ENCODE measurements at places on chromosomes 2 and 18. TPM values are rescaled to one million over a fixed set of nuclear protein-coding genes. Genes with fewer than 3 reads are reported as not detected.

GRCh38 chr18:69956057-69956456 lies 8.4 kb upstream of the CD226 start:
- no peak for DNase-seq

- no peak for DNase-seq
Measured at GRCh38 chr2:24117902-24118301, 5.2 kb downstream of the PFN4 start.

GRCh38 chr2:72719416-72719815 lies 106.4 kb downstream of the EXOC6B start:
- DNase-seq = no peak

- no peak for DNase-seq
Measured at GRCh38 chr2:119517433-119517832, 6.8 kb downstream of the SCTR start.

DNA sequence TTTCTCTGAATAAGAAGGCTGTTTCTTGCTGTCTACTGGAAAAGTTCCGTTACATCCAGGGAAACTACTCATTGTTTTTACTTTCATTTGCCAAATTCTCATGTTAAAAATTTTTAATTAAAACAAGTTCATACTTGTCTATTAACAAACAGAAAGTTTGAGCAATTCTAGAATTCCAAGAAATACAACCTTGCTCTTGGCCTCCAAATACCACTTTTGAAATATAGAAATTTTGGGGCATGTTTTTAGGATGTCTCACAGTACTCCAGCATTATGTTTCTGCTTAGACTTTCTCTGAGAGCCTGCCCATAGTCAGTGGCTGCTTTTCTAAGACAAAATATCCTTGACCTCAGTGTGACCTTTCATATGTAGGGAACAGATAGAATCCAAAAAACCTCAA lies 228.7 kb upstream of the RND3 start:
- no peak for DNase-seq

GRCh38 chr2:152432206-152432653 lies 97.3 kb downstream of the FMNL2 start:
- DNase-seq = no peak

DNA sequence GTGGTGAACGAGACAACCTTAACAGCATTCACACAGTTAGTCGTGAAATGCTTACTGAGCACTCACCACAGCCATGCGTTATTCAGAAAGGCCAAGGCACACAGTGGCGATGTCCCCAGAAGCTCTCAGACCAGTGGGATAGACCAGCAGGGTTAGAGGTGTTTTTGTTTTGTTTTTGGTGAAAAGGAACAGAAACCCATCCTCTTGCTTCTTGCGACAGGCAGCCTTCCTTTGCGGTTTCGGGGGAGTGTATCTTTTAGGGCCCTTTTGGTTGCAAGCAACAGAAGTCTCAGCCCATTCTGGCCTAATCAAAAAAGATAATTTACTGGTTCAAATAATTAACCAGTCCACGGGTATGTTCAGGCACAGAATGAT lies 4.7 kb downstream of the GNLY start:
- no peak for DNase-seq

DNA sequence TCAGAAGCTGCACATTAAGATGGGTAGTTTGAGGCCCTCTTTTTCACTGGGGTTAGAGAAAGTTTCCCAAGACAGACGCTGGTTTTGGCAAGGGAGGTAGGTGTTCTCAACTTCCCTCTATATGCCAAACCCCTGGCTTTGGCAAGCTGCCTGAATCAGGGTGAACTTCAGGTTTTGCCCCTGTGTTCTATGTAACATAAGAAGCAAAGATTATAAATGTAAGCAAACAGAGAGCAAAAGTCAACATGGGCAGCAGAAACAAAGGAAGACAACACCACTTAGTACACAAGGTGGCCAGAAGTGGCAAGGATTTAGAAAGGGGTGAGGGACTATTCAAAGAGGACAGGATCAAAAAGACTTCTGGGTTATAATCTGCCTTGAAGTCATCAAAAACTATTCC lies 70.5 kb upstream of the TFCP2L1 start:
- no peak for DNase-seq

- no peak for DNase-seq
Measured at GRCh38 chr2:36812196-36812595, 115.7 kb downstream of the VIT start.

- no peak for DNase-seq
Measured at GRCh38 chr2:231037731-231038482, 584 bp downstream of the C2orf72 start.

- DNase-seq = no peak
Measured at GRCh38 chr18:59455728-59456276, 96.7 kb upstream of the LMAN1 start.

- no peak for DNase-seq
Measured at GRCh38 chr2:42865884-42866881, 73.8 kb upstream of the HAAO start.

DNA sequence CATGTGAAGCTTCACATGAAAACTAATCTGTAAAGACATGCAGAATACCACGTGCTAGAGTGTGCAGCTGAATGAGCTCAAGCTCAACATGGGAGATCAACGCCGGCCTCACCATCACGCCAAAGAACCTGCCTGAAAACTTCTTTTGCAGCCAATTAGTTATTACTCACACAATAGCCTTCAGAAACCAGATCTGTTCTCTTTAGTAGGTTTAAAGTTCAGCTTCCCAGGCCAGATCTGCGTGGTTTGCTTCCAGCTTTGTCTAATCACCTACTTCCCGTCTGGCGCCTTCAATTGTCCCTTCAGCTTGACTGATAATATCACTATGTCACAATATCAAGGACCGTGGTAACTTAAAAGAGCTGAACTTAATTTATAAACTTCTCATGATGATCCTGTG lies 68.0 kb upstream of the ZNF236 start:
- DNase-seq = no peak

GRCh38 chr2:101190747-101191516 lies 39.8 kb upstream of the TBC1D8 start:
- no peak for DNase-seq

- no peak for DNase-seq
Measured at GRCh38 chr2:176999301-176999700, 213.3 kb upstream of the HNRNPA3 start.

GRCh38 chr18:55781481-55781957 lies 193.5 kb upstream of the TCF4 start:
- no peak for DNase-seq

GRCh38 chr2:212034841-212035585 lies 503.6 kb downstream of the ERBB4 start:
- DNase-seq = no peak

DNA sequence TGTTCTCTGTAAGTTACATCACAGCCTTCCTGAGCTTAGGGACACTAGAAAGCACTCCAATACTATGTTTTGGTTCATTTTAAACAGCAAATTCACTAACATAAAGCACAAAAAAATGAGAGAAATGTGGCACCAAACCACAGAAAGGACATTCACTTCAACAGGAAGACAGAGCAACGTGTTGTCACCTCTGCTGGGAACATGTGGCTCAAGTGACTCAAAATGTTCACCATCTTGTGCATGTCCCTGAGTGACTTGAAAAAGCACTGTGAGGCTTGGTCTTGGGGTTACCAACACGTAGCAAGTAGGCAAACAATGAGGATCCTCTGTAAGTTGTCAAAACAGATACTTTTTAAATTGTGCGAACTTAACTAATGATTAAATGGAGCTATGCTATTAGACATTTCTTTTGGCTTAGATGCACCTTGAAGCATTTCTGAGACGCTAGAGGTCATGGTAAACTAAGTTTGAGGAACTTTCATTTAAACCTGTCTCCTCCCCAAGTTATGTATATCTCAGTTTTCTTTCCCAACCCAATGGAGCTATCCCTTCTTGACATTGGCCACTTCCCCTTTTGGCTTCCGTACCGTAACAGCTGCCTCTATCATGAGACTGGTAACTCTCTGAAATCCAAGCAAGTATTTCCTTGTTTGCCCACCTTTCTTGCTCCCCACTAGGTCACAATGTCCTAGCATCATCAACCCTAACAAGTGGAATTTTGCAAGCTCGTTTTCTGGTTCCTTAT lies 14.0 kb upstream of the ST6GAL2 start:
- no peak for DNase-seq

DNA sequence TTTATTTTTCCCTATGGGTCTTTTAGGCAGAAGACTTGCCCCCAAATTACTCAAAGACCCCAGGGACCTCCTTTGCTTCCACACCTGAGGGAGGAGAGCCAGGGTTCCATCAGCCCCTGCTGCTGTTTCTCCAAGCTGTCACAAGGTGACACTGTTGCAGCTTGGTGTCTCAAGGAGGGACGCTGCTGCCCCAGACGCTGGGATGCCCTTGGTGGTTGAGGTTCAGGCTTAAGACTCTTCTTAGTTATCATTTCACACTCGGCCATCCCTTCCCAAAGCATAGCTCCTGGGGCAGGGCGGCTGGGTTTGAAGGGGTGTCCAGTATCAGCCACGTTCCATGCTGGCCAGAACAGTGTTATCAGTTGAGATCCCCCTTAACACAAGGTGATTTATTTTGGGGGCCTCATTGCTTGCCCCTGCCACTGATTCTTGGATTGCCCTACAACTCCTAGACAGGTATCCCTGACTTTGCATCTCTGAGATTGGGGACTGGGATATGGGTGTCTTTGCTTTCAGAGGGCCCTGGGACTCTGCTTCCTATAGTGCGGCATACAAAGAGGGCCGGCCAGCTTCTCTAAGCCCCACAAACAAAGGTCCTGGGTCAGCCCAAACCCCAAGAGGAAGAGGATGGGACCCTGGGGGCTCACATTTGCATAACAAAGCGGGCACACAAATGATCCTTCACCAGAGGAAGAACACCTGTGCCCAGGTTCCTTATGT lies 22.7 kb downstream of the GPR55 start:
- no peak for DNase-seq

DNA sequence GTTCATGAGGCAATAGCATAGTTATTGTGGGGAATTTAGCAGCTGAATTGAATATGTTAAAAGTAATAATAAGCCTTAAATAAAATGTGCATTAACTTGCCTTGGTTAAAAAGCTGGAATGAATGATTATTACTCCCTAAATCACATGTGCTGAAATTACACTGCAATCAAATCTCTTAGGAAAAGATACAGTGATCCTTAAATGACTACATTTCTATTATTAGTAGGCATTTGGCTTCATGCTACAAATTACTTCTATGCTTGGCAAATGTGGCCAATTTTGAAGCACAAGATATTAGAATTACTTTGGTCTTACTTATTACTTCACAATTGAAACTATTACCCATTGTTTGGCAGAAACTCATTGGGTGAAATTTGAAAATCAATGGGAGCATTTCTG lies 5.4 kb downstream of the RND3 start:
- no peak for DNase-seq

DNA sequence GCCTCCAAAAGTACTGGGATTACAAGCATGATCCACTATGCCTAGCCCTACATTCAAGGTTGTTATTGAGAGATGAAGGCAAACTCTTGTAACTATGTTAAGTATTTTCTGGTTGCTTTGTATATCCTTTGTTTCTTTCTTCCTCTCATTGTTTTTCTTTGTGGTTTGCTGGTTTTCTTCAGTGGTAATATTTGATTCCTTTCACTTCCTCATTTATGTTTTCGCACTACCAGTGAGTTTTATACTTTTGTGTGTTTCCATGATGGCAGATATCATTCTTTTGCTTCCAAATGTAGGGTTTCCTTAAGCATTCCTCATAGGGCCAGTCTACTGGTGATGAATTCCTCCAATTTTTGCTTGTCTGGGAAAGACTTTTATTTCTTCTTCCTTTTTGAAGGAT lies 90.2 kb downstream of the NCK2 start:
- DNase-seq = no peak

- no peak for DNase-seq
Measured at GRCh38 chr2:83862600-83862999, 596.5 kb downstream of the SUCLG1 start.

- no peak for DNase-seq
Measured at GRCh38 chr2:10006236-10007161, 36.9 kb upstream of the KLF11 start.

- no peak for DNase-seq
Measured at GRCh38 chr2:231300722-231301076, 94.8 kb upstream of the B3GNT7 start.

DNA sequence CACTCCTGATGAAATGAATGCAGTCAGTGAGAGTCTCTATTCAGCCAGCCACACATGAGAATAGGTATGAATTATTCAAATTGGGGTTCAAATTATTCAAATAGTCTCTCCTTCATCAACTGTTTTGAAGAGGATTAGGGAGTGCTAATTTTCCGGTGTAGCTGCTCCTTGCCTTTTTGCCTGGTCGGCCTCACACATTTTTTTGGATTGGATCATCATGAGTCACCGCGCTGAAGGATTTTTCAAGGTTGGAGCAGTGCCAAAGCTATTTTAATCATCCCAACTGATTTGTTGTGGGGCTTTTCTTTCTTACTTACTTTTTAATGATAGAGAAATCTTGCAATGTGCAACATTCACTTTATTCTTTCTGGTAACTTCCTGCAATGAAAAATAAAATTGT lies 2.4 kb upstream of the DTNA start:
- DNase-seq = no peak

DNA sequence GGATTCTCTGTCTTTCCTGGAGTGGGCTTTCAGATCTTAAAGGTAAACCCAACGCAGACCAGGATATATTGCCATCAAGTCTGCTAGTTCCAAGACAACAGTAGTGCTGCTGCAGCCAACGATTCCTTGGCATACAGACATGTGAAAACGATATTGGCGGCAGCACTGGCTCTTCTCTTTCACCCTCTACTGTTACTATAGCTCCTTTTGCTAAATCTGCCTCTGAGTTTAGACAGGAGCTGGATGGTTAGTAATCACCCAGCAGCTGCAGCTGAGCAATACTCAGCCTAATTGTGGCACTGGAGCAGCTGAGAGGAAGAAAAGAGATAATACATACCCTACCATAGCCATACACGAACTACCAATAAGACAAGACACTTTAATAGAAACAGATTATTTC lies 4.0 kb downstream of the YES1 start:
- no peak for DNase-seq

- no peak for DNase-seq
Measured at GRCh38 chr2:158619496-158619895, 162.7 kb downstream of the PKP4 start.

DNA sequence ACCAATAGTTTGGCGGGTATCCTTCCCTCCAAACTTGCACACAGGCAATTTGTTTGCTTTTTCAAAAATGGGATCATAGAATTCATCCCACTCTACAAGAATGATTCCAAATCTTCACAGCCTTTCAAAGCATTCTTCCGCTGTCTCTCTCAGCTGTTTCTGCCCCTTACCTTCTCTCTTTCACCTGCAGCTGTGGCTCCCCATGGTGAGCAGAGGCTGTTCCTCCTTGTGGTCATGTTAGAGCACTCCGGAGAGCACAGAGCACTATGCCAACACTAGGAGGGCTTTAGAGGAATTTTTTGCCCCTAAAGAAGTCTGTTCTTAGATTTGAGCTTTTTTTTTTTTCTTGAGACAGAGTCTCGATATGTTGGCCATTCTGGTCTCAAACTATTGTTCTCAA lies 30.4 kb downstream of the MTHFD2 start:
- DNase-seq = no peak

SCYGR4 gene
- total RNA-seq = not detected

ALPG gene
- total RNA-seq = not detected

SCN3A gene
- total RNA-seq = 2.5 TPM

TWIST2 gene
- total RNA-seq = 141 TPM

ICA1L gene
- 13.4 TPM for total RNA-seq

GATA6 gene
- total RNA-seq = 19.1 TPM

SETBP1 gene
- 14.5 TPM for total RNA-seq

CPO gene
- total RNA-seq = 0.69 TPM
